ENCODE measurements at places on chromosomes 2 and 18. TPM values are rescaled to one million over a fixed set of nuclear protein-coding genes. Genes with fewer than 3 reads are reported as not detected.

Gene STEAP3
- 47.6 TPM for total RNA-seq

Gene TGIF1
- total RNA-seq, result 115 TPM

Gene CPLX4
- not detected for total RNA-seq

Gene RAMP1
- not detected for total RNA-seq

Gene HES6
- total RNA-seq, result 7.8 TPM

Gene POU3F3
- 0.05 TPM for total RNA-seq

Gene EMILIN2
- 12.3 TPM for total RNA-seq

Gene CHMP3
- total RNA-seq, result 129 TPM

Gene DYSF
- 0.81 TPM for total RNA-seq

Gene ANKRD29
- 11.8 TPM for total RNA-seq

Gene POTEJ
- not detected for total RNA-seq

Gene GEN1
- total RNA-seq, result 13.2 TPM

Gene PAIP2B
- 0.34 TPM for total RNA-seq

Gene PLCL1
- total RNA-seq, result not detected

Gene PTPRN
- total RNA-seq, result 1.3 TPM

Gene INO80C
- 23.4 TPM for total RNA-seq

Gene KYNU
- total RNA-seq, result 380 TPM

Gene CTNNA2
- total RNA-seq, result 0.25 TPM

Gene TGFA
- total RNA-seq, result 7.0 TPM

Gene AQP4
- total RNA-seq, result not detected

Gene HSPD1
- total RNA-seq, result 760 TPM

Gene INPP5D
- total RNA-seq, result 0.49 TPM

Gene MOGAT1
- not detected for total RNA-seq

Gene CIDEA
- not detected for total RNA-seq

Gene ANKRD30B
- total RNA-seq, result not detected

Gene FLACC1
- total RNA-seq, result not detected

Gene REG3G
- total RNA-seq, result not detected

Gene IL37
- not detected for total RNA-seq

Gene TOGARAM2
- total RNA-seq, result 0.08 TPM

Gene PRKAG3
- total RNA-seq, result not detected

Gene SIX2
- 0.35 TPM for total RNA-seq

Gene FBXO48
- 0.65 TPM for total RNA-seq

Gene ZNF397
- total RNA-seq, result 2.9 TPM

Gene SLC66A2
- total RNA-seq, result 18.2 TPM

Gene BOLL
- total RNA-seq, result not detected

Gene POTEI
- total RNA-seq, result 0.01 TPM

Gene RPRM
- total RNA-seq, result not detected

Gene PSD4
- total RNA-seq, result 9.3 TPM

Gene DPP10
- not detected for total RNA-seq

Gene SULT1C4
- total RNA-seq, result not detected

Gene CYTIP
- total RNA-seq, result not detected
